ENCODE measurements at places on chromosomes 4 and X.

DNA sequence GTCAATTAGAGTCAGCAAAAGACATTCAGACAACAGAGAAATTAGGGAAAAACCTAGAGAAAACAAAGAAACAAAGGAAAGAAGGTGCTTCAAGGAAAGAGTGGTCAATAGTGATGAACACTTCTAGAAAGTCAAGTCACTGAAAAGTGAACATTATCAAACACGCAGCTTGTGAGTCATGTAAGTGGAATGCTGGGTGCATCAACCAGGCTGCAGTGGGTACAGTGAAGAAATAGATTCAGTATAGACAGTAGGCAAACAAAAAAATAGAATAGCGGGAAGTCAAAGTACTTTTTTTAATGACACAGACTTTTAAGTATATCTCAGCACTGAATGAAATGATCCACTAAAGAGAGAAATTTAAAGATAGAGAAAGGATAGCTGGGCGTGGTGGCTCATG lies 245.8 kb downstream of the ARHGAP24 start:
- no peak for DNase-seq

- no peak for DNase-seq
Measured at GRCh38 chr4:26493461-26493860, 3.2 kb upstream of the CCKAR start.

DNA sequence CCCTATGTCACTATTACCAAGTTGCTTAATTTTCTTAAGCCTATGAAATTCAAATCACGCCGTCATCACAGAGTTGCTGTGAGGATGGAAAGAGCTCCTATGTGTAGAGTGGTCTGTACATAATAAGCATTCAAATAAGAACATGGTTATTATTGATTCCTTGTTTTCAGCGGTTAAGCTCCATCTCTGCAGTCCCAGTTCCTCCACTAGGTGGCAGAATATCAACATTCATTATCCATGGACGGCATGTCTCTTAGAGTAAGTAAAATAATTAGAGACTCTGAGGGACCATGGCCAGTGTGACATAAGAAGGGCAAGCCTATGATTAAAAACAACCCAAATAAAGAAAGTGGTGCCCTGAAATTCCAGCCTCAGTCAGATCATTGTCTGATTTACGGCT lies 132.5 kb upstream of the NHS start:
- DNase-seq = no peak

- no peak for DNase-seq
Measured at GRCh38 chr4:75995727-75996126, 5.0 kb upstream of the SDAD1 start.

DNA sequence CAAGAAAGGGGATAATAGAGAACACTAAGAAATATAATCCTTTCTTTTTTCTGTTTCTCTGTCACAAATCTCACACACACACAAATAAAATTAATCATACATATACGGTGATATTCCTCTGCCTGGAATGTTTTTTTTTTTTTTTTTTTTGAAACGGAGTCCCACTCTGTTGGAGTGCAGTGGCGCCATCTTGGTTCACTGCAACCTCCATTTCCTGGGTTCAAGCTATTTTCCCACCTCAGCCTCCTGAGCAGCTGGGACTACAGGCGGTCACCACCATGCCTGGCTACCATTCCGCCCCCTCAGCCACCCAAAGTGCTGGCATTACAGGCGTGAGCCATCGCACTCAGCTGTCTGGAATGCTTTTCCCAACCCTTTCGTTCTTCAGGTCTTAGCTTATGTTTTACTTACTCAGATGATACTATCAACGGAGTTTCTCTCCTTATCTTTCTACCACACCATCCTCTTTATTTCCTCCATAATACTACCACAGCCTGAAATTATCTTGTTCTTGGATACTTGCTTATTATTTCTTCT lies 69.3 kb downstream of the ANKRD17 start:
- no peak for DNase-seq

- no peak for DNase-seq
Measured at GRCh38 chrX:31421441-31421840, 349.6 kb upstream of the FTHL17 start.

DNA sequence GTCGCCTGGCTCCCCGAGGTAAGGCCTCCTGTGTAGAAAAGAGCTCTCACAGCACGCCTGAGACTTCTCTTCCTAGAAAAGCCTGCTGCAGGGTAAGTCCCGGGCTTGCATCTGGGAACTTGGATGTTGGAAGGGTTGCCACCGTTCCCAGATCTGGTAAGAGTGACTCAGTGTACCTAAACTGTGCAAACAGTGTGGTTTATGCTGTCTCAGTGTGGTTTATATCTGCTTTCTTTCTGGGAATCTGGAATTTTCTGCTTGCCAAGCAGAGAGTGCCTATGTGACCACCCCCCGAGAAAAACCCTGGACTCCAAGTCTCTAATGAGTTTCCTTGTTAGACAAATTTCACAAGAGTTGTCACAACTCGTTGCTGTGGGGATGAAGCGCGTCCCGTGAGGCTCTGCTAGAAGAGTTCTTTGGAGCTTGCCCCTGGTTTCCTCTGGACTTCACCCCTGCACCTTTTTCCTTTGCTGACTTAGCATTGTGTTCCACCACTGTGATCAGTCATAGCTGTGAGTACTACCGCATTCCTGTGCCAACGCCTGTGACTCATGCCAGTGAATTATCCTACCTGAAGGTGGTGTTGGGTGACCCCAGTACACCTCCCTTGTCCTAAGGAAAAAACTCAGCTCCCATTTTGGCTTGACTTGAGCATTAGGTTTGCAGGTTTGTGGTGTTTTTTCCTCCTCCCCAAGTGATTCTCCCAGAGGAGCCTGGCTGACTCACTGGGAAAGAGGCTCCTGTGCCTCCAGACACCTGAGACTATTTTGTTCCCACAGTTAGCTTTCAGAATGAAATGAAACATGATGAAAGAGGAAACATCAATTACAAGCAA lies 14.5 kb downstream of the SLC2A9 start:
- no peak for DNase-seq

- no peak for DNase-seq
Measured at GRCh38 chr4:145909281-145909715, 29.3 kb downstream of the ZNF827 start.

DNA sequence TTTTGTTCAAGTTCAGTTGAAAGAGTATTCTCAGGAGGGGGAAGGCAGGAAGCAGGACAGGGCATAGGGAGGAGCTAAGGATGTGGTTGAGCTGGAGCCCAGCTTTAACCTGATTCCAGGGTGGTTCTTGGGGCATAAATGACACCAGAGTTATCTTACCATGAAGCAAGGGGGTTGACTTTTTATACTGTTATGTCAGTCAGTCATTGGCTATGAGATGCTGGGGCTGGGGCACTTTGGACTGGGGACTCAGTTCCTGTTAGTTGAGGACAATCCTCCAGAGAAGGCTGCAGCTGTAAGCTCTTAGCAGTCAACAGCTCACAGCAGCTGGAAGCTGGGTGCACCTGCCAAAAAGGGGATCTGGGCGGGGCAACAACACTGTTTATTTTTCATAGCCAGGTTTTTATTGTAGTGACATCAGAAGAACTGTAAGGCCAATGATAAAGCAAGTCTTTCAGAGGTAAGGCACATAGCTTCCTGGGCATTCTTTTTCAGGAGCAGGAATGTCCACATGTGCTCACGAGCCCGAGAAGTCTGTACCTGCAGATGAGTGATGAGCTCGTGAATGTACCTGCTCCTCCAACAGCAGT lies 78.5 kb downstream of the MID1IP1 start:
- no peak for DNase-seq

- DNase-seq = no peak
Measured at GRCh38 chrX:109390556-109390955, 91.3 kb downstream of the GUCY2F start.

- no peak for DNase-seq
Measured at GRCh38 chr4:151865312-151865711, 104.5 kb upstream of the GATB start.

GRCh38 chr4:1748465-1748995 lies 27.2 kb downstream of the TACC3 start:
- DNase-seq = peak; percentile 78

- DNase-seq = peak; percentile 66
Measured at GRCh38 chrX:118536687-118537461, 41.3 kb downstream of the DOCK11 start.

- no peak for DNase-seq
Measured at GRCh38 chrX:34218063-34218462, 85.9 kb upstream of the FAM47A start.

DNA sequence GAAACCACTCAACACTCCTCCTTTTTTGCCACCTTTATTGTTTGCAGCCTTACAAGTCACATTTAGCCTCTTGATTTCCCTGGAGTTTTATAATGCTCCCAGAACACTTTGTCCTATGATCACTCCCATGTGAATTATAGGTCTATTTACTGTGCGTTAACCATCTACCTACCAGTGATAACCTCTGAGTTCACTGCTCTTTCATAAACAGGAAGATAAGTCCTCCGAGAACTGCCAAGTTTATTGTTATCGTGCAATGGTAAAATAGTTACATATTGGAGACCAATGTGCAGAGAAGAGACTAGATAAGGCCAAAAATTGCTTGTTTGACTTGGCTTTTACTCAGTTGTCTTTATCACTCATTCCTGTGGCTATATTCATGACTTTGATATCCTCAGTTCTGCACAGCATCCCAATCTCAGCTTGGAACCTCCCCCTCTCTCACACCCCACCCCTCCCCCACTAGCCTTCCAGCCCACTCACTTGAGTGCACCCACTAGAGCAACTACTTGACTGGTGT lies 12.9 kb upstream of the NUDT9 start:
- DNase-seq = no peak

DNA sequence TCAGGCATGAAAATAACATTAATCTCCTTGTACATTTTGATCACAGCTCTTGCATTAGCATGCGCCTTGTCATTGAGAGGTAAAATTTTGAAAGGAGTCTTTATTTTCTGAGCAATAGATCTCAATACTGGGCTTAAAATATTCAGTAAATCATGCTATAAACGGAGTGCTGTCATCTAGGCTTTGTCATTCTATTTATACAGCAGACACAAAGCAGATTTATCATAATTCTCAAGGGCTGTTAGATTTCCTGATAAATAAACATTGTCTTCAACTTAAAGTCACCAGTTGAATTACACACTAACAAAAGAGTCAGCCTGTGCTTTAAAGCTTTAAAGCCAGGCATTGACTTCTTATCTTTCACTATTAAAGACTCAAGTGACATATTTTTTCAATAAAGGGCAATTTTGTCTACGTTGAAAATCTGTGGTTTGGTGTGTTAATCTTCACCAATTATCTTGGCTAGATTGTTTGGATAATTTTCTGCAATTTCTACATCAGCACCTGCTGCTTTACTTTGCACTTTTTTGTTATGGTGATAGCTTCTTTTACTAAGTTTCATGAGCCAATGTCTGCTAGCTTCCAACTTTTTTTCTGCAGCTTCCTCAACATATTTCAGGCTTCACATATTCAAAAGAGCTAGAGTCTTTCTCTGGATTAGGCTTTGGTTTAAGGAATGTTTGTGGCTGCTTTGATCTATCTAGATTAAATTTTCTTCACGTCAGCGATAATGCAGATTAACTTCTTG lies 27.9 kb upstream of the UGT2B4 start:
- DNase-seq = no peak

DNA sequence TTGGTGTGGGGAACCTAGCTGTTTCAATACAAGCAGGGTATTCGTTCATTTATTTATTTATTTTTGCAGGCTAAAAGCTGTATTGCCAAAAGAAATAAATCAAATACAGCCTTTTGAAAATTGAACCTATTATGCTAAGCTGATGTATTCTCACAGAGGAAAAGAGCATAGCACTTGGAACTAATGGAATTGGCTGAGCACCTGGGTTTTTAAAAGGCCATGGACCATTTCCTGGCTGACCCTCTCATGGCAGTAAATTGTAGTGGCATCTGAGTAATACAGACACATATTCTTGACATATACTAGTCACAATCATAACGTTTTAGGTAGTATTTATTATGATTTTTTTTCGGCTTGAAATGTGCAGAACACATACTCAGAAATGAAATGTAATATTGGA lies 71.8 kb upstream of the ALG13 start:
- no peak for DNase-seq

DNA sequence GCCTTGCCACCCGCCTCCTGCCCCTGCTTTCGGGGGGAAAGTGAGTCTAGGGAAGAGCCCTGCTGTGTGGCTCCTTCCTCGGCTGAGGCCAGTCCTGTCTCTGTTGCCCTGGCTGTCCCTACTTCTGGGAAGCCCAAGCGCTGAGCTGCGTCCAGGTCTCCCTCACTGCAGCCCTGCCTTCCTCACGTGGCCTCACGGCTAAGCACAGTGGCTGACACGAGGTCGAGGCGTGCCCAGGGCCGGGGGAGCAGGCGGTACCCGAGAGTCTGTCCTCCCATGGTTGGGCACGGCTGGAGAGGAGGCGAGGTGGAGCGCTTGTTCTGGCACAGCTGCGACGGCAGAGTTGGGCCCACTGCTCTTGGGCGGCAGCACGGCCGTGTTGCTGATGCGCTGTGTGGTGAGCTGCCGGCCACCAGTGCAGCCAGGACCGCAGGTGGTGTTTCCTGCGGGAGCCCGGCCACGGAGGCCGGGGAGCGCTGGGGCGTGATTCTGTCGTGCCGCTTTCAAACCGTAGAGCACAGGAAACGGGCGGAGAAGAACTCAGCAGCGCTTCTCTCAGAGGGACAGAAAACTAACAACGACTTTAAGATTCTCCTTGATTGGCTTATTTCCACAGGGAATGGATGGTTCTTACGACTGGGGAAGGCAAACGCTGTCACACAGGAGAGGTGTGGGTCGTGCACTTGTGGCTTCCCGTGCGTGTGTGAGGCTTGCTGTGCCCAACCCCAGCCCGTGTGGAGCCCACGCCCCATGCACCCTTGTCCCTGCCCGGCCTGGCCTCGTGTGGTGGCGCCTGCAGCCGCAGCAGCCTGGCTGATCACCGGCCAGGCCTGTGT lies 21.3 kb downstream of the MAEA start:
- DNase-seq = peak; percentile 25

GRCh38 chrX:42783451-42783850 lies 5.5 kb upstream of the PPP1R2C start:
- DNase-seq = no peak

DNA sequence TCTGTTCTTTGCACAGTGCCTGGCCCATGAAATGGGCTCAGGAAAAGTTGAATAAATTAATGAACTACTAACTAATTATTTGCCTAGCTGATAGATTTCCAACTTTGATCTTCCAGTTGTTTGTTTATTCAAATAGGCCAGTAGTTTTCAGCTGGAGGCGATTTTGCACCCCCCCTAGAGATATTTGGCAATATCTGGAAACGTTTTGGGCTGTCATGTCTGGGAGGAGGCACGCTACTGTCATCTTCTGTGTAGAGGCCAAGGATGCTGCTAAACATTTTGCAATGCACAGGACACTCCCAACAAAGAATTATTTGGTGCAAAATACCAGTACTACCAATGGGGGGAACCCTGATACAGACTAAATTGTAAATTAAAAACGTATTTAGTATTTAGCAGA lies 81.9 kb downstream of the VCX2 start:
- no peak for DNase-seq

DNA sequence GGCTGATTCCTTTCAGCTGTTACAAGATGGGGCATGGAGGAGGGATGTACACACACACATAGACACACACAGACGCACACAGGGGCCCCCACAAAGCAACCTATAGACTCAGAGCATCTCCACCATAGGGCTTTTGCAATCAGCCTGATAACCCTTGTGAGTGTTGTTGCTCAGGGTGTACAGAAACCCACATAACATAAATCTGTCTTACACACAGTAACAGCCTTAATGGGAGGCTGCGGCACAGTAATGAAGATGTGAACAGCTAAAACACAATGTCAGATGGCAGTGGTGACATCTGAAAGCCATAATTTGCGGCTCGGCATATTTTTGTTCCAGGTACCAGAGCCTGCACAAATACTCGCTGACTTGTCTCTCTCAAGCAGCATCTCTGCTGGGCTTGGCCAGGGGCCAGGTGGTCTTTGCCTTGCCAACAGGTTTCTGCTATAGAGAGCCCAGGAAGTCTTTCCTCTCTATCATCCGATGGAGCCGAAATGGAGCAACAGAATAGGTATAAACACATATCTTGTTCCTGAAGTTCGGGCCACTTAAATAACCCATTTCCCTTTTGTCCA lies 357.2 kb upstream of the GATB start:
- DNase-seq = no peak

All from T-helper 1 cell (primary cell).